CD4-positive, alpha-beta T cell treated with Interleukin-15 for 4 hours (primary cell): ENCODE measurements at places on chromosomes 6 and 20.

GRCh38 chr6:92587525-92587924, 831.8 kb downstream of the EPHA7 start:
- DNase-seq = no peak

DNA sequence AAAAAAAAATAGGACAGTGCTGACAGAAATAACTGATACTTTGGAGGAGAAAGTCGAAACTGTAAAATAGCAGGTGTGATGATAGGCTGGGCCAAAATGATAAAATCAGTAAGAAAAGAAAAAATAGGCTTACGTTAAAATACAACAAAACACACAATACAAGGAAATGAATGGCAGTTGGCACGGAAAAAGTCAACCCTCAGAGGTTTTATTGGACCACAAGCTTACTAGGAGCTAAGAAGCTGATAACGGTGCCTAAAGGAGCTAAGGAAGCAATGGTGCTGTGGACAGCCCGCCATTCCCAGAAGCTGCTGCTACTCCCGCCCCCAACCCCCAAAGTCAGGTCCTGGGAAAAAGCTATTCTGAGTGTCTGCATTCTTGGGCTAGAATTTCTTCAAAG, 55.9 kb upstream of the RNF146 start:
- DNase-seq = no peak

DNA sequence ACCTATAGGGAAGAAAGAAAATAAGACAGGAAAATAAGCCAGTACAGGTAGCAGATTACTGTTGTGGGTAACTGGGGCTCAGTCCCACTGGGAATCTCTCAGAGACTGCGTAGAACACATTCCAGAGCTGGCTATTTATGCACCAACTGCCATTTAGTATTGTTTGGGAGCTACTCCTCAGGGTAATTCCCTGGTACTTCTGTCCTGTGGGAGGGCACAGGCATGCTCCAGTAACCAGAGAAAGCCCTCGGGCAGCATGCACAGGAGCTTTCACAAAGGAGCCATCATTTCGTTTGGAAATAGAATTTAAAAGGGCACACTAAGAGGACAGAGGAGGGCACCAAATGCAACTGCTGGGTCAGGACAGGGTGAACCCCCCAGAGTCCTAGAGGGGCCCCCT, 148.0 kb upstream of the LRFN2 start:
- DNase-seq = no peak

DNA sequence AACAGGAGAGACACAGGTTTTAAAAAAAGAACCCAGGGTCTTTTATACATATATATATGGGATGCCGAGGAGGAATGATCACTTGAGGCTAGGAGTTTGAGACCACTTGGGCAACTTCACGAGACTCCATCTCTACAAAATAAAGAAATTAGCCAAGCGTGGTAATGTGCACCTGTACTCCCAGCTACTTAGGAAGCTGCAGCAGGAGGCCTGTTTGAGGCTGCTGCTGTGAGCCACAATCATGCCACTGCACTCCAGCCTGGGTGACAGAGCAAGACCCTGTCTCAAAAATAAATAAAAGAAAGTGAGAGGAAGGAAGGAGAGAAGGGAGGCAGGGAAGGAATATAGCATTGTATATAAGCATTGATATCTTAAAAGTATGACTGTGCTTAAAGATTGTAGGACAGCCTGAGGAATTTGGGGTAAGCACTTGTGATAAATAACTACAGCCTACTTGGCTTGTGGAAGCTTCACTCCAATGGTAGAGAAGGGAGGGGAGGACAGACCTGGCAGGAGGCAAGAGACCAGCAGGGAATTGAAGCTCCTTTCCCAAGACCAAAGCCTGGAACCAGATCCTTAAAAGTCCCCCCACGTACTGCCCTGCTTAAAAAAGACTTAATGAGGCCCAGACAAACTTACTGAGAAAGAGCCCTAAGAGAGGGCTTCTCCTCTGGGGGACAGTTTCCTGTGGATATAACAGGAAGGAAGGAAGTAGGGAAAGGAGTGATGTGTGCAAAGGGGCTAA, 2.5 kb upstream of the SNTA1 start:
- no peak for DNase-seq

DNA sequence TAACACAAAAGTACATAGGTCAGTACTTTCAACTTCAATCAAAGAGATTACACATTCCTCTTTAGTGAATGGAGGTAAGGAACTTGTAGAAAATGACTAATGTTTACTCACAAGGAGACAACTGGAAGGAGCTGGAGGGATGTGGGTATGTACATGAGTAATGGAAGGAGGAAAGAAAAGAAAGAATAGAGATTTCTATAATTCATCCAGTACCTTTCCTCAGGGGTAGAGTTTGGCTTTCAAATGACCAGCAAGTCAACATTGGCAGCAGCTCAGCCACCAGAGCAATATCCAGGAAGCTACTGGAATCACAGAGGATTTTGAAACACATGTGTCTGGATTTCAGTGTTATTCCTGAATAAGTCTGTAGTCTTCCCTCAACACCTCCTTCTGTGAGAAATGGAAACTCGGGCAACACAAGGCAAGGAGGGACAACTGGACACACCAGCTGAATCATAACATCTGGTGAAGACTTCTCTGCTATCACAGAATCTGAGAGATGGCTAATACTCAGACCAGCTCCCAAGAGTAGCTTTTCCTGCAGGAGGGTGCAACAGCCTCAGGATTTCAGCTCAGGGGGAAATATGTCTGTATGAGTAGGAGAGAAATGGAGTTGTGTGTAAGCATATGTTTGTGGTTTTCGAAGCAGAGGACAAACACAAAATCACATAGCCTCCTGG, 98.8 kb downstream of the HAO1 start:
- no peak for DNase-seq

DNA sequence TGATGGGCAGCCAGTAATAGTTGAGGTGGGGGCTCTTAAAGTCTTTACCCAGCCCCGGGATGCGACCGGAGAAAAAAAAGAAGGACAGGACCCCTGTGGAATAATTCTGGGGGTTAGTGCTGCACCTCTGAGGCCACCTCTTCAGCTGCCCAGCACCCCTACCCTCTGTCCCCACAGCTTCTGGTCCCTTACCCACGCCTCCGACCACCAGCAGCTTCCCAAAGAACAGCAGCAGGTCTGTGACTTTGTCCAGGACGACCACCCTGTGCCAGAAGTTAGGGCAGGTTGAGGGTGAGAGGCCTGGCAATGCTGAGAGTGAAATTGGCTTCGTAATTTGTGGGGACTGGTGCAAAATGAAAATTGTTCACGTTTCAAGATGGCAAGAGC, 2.2 kb upstream of the NEU1 start:
- no peak for DNase-seq

- peak; percentile 26 for DNase-seq
These were observed 19.0 kb upstream of the TLDC2 start for GRCh38 chr20:36856691-36857635.

DNA sequence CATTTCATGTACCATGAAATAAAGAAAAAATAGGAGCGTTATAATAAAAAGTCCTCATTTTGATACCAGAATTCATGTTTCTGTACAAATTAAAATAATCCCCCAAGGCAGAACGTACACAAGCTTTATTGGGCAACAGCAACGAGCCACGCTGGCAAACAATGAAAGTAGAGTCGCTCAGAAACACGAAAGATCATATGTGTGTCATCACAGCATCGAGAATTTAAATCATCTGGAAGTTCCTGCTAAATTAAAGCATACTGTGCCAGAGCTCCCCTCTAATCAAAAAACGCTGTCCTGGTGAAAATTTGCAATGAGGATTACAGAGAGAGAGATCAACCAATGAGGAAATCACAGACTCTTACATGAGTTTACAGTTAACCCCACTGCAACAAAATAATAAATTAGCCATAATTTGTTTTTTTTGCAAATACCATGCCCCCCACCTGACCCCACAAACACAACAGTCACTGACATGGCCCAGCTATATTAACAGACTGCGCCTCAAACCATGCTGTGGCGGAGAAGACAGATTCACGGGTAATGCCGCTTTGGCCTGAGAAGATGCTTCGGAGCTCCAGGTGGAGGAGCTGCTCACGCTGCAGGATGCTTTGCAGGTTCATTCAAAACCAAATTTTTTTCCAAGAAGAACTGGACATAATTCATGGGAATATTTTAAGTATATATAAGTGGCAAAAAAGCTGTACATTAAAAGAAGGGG, 54.3 kb upstream of the NFATC2 start:
- no peak for DNase-seq

- DNase-seq = no peak
These were observed 207.7 kb downstream of the MAFB start for GRCh38 chr20:40481337-40481736.
